ENCODE measurements at places on chromosomes 6 and 20.

GRCh38 chr6:147564556-147564955 lies 56.1 kb downstream of the SAMD5 start:
- no peak for DNase-seq

DNA sequence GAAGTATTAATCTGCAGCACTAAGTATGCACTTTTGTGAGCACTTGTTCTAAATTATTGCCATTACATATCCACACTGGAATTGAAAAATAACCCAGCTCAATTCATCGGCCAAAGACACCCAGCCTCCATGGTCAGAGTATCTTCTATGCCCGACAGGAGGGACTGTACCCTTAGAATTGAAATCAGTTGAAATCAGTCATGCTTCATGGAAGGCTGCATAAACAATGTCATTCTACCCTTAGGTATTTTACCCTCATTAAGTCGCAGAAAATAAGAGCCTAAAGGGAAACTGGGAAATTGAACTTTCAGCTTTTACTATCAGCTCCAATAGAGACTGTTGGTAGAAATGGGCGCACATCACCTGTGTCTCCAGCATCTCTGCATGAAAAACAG lies 2.9 kb upstream of the RAMACL start:
- DNase-seq = no peak

- DNase-seq = no peak
Observed at GRCh38 chr20:3146732-3147341, 12.8 kb downstream of the FASTKD5 start.

- no peak for DNase-seq
Observed at GRCh38 chr6:18431581-18431980, 44.4 kb downstream of the RNF144B start.

Measured in CD14-positive monocyte (primary cell).